ENCODE measurements at places on chromosomes 12 and 14.
A peak's percentile ranks its signal among the peaks of the same experiment; 100 is the strongest.

GRCh38 chr12:48183876-48184548 is 568 bp downstream of the CCDC184 start:
- DNase-seq = no peak

GRCh38 chr14:30681752-30682355 is 59.7 kb downstream of the SCFD1 start:
- no peak for DNase-seq

DNA sequence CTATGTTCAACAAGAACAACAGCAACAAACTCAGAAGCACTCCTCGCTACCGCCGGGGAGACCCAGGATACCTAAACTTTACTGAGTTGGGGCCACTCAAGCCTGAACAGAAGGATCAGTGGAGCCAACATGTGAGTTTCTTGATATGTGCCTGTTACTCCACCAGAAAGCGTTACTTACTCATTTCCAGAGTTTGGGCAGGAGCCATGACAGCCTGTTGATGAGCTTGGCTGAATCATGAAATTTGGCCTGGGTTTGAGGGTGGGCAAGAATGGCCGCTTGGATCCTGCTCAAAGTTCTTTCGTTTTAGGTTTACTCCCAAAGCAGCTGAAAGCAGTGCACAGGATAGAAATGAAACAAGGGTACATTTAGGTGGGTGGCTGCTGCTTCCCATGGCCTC is 12.0 kb upstream of the GALNT6 start:
- no peak for DNase-seq

DNA sequence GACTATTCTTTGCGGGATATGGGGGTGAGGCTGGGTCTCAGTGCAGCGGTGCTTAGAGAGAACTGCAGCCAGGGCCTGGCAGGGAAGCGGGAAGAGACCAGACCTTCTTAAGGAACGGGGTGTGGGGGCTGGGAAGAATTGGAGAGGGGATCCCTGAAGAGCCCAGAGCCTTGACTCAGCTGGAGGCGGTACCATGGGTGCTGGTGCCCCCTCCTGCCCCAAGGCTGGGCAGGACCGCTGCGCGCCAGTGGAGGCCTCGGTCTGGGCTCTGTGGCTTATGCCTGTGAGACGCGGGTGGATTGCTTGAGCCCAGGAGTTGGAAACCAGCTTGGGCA is 1.3 kb upstream of the RNU7-1 start:
- no peak for DNase-seq

DNA sequence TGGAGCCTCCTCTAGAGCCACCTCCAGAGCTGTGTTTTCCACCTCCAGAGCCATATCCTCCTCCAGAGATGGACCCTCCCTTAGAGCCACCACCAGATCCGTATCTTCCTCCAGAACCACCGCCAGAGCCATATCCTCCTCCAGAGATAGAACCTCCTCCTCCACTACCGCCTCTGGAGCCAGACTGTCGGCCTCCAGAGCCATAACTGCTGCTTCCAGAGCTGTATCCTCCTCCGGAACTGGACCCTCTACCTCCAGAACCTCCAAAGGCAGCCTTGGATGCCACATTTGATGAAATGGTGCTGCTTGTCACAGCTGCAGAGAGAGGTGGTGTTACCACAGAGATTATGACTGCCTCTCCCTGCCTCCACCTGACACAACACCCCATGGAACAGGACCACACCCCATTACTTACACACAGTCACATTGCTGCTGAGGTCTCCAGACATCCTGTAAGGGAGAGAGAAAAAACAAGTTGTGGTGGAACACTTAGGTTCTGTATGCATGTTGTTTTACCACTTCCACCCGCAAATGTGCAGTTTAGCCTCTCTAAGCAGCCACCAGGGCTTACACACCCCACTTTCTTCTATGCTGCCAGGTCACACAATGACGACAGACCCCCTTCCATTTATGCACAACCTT is 6.8 kb downstream of the KRT2 start:
- peak; percentile 45 for DNase-seq
